Right atrium auricular region (tissue), 2 donors: ENCODE measurements at places on chromosomes 4 and X.
A peak's percentile ranks its signal among the peaks of the same experiment; 100 is the strongest.

DNA sequence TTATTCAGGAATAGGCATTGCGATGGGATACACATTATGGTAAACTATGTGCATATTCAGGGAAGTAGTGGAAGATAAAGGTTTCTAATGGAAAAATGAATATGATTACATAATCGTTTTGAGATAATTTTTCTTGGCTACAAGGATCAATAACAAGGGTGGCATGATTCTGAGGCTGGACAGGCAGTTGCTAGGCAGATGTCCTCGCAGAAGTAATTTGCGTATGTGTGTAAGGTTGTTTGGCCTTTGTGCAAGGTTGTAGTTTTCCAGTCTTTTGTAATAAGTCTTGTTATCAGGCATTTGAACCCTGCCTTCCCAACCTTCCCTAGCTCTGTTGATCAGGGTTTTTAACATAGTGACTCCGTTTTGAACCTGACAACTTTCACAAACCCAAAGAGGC, 59.7 kb downstream of the RGS12 start:
- no peak for DNase-seq

DNA sequence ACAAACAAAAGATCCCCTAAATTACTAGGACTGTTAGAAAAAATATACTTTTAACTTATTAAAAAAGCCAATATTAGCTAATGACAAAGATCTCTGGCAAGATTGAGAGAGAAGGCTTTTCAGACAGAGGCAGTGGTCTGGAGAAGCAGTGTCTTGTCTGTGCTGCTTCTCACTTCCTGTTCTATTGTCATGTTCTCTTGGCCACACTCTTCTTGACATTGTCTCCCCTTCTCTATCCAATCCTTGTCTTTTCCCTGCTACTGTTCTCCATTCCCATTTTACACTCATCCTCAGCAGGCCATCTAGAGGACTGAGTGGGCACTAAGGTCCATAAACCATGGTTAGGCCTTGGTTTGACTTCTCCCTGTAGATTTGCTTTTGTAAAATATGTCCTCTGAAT, 14.0 kb upstream of the TAPT1 start:
- no peak for DNase-seq

DNA sequence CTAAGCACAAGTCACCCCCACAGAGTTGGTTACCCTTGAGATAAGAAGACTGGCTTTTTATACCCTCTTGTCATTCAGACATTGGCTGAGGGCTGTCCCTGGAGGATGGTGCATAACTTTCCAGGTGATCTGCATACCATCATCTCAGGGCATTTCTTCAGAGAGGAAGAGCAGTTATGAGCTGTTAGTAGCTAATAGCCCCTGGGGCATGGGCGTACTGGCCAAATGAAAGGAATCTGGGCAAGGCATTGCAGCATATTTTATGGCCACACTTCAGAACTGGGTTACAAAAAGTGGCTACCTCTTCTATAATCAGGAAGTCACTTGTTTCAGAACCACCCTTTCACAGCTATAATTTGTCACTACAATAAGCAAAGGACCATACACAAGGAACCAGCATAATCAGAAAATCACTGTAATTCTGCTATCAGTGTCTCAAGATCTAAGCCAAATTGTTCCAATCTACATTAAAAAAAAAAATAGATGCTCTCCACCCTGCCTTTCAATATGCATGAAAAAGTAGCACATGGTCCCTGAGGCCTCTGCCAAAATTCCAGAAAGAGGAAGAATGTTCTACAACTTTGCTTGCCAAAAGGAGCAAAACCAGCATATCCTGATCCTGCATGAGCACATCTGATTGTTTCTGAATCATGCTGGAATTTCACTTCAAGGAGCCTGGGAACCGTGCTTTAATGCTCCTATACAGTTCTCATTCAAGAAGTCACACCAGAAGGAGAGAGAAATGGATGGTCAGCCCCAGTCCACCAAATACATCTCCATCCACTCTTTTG, 92.0 kb downstream of the TMEM144 start:
- DNase-seq = no peak

GRCh38 chr4:143313521-143313920, 23.2 kb upstream of the GAB1 start:
- no peak for DNase-seq

DNA sequence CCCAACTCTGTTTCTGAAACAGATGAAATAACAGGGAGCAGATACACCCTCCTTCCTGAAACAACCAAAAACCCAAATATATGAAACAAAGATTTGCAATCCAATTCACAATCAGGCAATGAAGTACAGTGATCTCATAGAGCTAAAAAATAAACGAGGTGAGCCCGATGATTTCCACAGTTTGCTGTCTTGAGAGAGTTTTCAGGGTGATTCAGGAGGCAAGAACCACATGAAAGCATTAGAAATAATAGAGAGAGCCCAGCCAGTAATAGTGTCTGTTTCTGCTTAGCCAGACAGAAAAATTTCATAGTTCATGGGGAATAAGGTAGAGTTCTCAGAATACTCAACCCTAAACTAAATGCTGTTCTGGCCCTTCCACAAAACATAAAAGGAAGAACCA, 296.2 kb downstream of the PDHA2 start:
- no peak for DNase-seq

DNA sequence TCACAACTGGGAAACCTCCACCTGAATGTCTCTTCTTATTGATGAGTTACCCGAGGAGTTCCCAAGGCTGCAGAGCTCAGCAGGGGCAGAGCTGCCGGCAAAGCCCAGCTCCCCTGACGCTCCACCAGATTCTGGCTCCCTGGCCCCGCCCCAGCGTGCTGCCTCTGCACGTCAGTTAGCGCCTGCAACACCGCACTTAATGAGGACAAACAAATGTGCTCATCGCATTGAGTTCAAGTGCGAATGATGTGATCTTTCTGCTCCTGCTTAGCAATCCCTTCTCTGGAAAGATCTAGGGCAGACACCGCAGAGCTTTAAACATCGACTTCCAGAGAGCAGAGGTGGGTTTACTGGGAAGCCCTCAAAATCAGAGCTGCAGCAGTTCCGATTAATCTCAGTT, 55.5 kb upstream of the FBXW7 start:
- peak; percentile 66 for DNase-seq

DNA sequence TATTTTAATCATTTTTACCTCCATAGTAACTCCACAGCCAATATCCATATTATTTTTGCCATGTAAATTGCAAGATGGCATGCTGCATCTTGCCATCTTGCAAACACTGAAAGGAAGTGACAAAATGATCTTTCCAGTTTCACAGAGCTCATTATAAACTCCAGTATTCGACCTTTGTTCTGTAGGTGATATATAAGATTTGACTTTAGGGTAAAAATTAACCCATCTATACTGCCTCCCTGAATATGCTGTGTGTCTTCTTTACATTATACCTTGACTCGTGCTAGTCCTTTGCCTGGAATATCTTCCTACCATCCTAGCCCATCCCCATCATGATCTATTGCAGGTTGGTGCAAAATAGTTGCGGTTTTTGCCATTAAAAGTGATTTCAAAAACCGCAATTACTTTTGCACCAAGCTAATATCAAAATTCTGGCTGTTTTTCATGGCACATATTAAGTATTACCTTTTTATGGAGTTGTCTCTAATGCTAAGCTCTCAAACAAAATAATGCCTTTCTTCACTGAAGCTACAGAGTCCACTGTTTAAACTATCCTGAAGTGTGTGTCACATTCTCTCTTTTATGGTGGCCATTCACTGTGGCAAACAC, 161.1 kb downstream of the PCDH19 start:
- no peak for DNase-seq

DNA sequence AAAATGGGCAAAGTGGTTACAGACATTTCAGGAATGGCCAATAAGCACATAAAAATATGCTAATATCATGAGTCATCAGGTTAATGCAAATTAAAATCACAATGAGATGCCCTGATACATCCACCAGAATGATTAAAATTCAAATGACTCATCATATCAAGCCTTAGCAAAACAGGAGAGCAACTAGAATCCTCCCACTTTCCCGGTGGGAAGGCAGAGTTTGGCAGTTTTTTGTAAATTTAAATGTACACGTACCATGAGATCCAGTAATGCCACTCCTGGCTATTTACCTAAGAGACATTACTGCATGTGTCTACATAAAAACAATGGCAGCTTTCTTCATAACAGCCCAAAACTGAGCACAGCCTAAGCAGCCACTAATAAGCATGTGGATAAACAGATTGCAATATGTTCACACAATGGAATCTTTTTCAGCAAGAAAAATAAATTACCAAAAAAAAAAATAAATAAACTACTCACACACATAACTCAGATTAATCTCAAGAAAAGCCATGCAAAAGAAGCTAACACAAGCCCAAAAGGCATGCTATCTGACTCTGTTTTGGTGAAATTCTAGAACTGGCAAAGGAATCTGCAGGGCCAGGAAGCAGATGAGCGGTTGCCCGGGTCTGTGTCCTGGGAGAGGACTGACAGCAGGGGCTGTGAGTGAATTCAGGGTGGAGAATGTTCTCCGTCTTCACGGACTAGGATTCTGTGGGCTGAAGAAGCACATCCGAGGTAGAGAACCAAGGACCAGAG, 48.8 kb downstream of the AFAP1 start:
- DNase-seq = no peak

- no peak for DNase-seq
Observed at GRCh38 chr4:136355970-136356369, 1176.3 kb downstream of the PCDH18 start.

DNA sequence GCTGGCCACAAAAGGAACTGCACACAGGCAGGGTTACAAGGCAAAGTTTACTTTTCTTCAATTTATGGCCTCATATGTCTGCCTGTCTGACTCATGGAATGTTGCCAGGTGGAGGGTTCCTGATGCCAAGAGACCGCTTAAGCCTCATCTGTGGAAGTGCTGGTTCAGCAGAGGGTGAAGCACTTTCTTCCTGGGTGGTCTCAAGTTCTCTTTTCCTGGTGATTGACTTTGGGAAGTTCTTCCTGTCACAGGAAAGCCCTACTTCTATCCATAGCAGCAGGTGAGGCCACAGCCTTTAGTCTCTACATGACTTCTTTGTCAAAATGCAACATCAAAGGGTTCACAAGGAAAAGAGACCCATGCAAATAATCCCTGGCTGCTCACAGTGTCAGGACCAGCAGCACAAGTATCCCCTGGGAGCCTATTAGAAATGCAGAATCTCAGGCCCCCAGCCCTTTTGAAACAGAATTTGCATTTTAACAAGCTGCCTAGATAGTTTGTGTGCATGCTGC, 81.4 kb upstream of the IGFBP7 start:
- DNase-seq = no peak

DNA sequence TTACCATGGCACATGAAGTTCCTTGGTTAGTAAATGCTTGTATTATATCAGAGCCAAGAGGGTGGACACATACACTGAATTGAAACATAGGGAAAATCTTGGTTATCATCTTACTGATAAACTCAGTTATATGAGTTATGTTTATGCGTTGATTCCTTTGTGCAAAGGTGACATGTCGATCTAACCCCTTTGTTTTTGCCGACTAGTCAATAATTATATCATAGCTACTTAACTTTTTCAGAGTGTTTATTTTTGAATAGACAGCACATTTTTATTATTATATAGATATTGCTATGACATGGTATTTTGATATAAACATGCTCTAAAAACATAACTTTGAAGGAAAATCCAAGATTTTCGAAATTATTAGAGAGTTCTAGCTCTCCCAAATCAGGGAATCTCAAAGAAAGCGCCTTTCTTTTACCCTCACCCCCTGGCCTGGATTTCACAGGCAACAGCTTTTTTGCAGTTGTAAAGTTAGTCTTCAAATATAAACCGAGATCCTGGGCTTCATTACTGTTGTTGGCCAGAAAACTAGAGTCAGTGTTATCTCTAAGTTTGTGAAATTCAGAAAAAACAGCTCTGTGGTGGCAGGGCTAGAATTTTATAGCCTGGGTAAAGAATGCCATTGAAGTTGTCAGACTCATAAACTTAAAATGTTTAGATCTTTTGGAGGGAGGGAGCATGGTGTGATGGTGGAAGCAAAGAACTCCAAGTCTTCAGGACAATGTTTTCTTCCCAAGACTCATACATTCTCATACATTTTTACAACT, 45.8 kb upstream of the PITX2 start:
- no peak for DNase-seq

GRCh38 chr4:139887376-139887802, 221.8 kb downstream of the MGST2 start:
- no peak for DNase-seq

DNA sequence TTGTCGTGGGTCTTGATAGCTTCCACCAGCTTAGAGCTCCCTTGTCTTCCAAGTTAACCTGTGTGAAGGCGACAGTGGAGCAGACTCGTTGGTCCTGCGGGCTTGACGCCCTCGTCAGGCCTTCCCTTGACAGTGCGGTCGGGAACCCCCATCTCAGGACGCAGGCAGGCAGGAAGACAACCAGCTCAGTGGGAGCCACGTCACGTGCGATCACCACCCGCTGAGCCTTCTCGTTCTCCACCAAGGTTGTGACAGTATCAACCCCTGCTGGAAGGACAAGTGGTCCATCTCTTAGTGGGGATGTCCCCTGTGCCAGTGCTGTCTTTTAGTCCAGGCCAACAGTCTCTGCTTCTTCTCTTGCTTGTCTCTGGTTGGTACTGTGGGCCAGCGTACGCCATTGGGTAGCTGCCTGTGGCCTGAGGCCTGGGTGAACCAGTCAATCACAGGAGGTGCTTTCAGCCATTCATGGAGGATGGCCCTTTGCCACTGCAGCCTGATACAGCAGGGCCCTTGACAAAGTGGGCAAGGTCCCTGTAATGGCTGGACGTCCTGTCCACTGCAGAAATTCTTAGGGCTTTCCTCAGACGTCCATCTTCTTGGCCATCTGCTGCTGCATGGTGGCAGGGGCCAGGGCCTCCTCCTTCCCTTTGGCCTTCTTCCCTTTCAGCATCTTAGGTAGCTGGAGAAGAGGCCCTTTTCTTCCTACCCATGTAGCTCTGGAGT, 31.4 kb downstream of the RGS12 start:
- peak; percentile 36 for DNase-seq

- no peak for DNase-seq
Observed at GRCh38 chr4:6495296-6495590, 22.8 kb upstream of the PPP2R2C start.

- no peak for DNase-seq
Observed at GRCh38 chrX:144732588-144732987, 514.7 kb upstream of the SPANXN1 start.

GRCh38 chr4:119532319-119532718, 96.3 kb downstream of the PDE5A start:
- no peak for DNase-seq

DNA sequence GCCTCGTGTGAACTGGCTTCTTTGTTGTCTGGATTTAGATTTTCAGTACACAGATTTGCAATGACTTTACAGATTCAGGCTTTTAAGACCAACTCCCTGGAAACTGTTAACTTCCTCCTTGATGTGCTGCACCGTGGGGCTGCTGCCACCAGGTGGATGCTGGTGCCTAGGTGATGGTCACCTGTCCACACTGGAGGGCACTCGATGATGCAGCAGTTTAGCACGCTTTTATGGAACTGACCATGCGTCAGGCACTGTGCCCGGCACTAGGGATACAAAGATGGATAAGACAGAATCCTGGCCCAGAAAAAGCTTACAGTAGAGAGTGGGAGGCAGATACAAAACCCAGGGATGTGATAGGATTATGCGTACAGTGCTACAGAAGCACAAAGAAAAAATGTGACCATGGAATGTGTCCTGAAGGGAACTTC, 180.7 kb downstream of the CEP135 start:
- no peak for DNase-seq

- no peak for DNase-seq
Observed at GRCh38 chr4:150828159-150828558, 186.9 kb downstream of the LRBA start.

GRCh38 chrX:8036914-8037313, 109.7 kb upstream of the PNPLA4 start:
- DNase-seq = no peak

- no peak for DNase-seq
Observed at GRCh38 chrX:153866302-153867019, 19.5 kb downstream of the L1CAM start.
